ENCODE measurements at places on chromosomes 1 and 21.
A peak's percentile ranks its signal among the peaks of the same experiment; 100 is the strongest.

DNA sequence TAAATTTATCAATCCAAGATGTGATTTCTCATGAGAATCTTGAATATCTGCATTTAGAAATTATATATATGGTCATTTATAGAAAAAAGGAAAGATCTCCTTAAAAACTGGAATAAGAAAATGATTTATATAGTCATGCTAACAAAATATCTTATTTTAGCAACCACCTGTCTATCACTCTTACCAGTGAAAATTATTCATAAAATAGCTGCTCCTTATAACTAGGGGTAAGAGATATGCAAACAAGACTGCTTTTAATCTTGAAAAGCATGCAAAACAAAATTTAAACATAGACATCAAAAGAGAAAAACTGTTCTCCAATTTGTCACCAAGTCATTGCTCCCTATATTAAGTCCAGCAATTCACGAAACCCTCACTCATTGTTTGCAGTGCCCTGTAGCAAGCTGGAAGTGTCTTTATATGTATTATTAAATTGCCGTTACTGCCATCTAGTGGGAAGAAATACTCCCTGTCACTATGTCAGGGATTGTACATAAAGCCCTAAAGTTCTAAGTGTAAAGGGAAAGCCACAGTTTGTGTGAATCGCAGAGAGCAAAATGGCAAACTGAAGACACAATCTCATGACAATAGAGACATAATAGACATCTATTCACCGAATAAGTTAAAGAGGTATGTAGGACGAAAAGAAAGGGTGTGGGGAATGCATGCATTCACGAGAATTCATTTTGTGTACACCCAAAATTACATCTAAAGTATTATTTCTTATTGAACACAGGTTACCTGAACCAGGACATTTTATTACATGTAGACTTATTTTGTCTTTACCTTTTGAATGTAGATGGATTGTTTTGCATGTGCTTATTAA lies 600.5 kb downstream of the USP25 start:
- peak; percentile 79 for DNase-seq

GRCh38 chr1:203930342-203930741 lies 68.9 kb downstream of the SNRPE start:
- DNase-seq, result no peak

GRCh38 chr1:157781048-157781447 lies 4.1 kb upstream of the FCRL2 start:
- DNase-seq, result no peak

- no peak for DNase-seq
These were observed 11.1 kb downstream of the VSIG8 start for GRCh38 chr1:159851407-159851806.

- DNase-seq, result no peak
These were observed 19.5 kb downstream of the KCNJ6 start for GRCh38 chr21:37896788-37897187.

GRCh38 chr1:232040260-232040659 lies 413.7 kb downstream of the DISC1 start:
- no peak for DNase-seq

- no peak for DNase-seq
These were observed 28.4 kb upstream of the FHAD1 start for GRCh38 chr1:15218287-15219279.

DNA sequence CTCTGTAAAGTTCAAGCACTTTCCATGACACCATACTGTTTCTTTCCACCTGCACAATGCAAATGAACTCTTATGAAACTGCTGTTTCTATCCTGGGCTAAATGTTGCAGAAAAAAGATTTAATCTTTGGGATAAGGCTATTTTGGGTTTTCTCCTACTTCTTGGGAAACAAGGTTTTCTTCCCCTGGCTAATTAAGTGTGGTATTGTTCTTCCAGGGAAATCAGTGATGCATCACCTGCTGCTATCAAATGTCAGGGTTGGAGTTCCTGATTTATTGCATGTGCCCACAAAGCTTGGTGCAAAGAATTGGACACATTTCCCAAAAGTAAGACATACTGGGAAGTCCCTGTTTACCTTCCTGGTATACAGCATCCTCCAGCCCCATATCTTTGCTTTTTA lies 6.0 kb upstream of the RGS4 start:
- no peak for DNase-seq

All from fibroblast of the conjunctiva (primary cell).